ENCODE measurements at places on chromosomes 2 and 18. TPM values are rescaled to one million over a fixed set of nuclear protein-coding genes. Genes with fewer than 3 reads are reported as not detected.
A peak's percentile ranks its signal among the peaks of the same experiment; 100 is the strongest.

GRCh38 chr2:54948120-54948519, 102.1 kb downstream of the RTN4 start:
- no peak for DNase-seq

- DNase-seq: no peak
Measured at GRCh38 chr18:46163091-46163490, 58.9 kb downstream of the HAUS1 start.

- peak; percentile 66 for DNase-seq
Measured at GRCh38 chr2:70104231-70105111, 17.2 kb downstream of the PCBP1 start.

CCDC141 gene
- 10.2 TPM for total RNA-seq

GRCh38 chr2:128603411-128603924, 284.8 kb upstream of the HS6ST1 start:
- no peak for DNase-seq

DNA sequence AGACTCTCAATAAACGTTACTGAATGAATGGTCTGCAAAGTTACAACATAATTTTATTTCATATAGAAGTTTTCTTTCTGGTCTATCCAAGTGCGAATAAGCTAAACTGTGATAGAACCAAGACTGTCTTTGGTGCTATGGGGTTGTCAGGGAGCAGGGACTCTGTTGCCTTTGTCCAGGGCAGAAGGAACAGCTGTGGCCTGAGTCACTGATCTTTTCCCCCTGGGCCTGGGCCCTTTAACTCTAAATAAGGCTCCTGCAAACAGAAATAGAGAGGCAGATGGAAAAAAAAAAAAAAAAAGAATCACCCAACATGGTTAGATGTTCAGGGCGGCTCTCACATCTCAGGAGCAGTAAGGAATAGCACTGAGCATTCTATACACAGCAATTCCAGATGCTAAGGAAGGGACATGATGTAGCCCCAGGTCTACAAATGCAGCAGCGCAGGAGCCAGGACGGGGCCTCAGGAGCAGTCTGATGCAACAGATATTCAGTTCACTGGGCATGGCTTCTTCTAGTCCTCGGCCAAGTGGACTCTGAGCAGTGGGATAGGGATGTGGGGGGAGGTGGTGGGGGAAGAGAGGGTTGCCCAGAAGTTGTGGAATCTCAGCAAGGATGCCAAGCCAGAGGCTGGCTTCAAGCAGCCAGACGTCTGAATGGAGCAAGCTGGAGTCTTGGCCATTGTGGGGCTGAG, 247.1 kb upstream of the SIX2 start:
- DNase-seq: no peak

ASPRV1 gene
- total RNA-seq: 4.4 TPM

CPS1 gene
- 4.6 TPM for total RNA-seq

CLEC4F gene
- 5.0 TPM for total RNA-seq

GRCh38 chr2:30264274-30264673, 32.9 kb downstream of the LBH start:
- no peak for DNase-seq

DNA sequence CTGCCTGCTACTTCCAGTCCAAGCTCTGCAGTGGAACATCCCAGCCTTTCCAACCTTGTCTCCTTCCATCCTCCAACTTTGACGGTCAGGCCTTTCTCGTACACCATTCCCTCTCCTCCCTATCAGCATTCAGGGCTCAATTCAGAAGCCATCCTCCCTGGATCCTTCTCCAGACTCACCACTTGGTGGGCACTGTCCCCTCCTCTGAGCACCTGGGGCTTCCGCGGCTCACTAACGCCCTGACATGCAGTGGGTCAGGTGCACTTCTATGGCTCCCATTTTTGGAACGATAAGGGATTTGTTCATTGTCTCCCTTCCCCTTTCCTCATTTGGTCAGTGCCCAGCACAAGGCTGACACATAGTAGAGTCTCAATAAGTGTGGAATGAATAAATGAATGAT, 56.7 kb downstream of the TNS1 start:
- DNase-seq: peak; percentile 17

DNA sequence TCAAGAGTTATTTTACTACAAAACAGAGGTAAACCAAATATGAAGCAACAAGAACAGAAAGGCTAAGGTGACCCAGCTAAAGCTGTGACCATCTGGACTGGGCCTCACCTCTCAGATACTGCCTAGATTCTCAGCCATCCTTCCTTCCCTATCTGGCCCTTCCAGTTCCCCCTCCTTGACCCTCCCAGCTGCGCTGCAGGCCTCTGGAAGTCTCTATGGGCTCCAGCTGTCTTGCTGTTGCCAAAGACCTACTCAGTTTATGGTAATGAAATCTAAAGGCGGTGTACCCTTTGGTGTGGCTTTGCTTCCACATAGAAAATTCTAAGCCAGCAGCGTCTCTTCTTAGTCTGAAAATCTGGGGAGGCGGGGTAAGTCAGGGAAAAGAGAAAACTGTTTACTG, 55.7 kb downstream of the ARHGEF33 start:
- DNase-seq: peak; percentile 20

Data from uterus (tissue), 4 donors.